ENCODE measurements at places on chromosomes 6 and 20.

GRCh38 chr6:113353392-113353791, 503.8 kb upstream of the MARCKS start:
- DNase-seq, result no peak

GRCh38 chr6:55560290-55560885, 18.6 kb downstream of the HMGCLL1 start:
- DNase-seq, result no peak

DNA sequence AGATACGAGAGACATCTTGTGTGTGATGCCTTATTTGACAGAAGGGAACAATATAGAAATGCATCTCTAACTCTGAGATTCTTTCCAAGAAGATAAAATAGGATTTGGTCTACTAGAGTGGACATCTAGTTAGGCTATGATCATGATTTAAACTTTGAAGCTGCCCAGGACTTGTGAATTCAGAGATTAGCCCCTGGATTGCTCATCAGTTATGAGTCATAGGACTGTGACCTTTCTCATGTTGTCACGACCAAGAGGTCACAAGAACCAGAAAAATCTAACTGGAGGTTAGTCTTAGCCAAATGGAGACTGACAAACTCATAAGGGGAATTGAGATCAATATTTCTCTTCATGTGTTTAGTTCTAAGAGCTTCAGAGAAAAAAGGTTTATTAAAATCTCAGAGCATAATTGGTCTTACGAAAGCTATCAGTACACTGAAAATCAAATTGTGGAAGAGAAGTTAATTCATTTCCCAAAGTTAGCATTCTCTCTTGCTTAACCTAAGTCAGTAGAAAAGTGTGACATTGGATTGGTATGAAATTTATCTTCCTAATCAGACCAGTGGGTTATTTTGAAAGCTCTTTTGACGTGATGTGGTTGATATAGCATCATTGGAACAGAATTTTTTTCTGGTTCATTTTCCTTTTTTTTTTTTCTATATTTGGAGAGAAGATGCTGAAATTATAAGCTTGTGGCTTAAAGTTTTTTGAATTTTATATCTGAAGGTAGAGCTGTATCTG, 245.7 kb downstream of the RNF144B start:
- DNase-seq, result no peak

DNA sequence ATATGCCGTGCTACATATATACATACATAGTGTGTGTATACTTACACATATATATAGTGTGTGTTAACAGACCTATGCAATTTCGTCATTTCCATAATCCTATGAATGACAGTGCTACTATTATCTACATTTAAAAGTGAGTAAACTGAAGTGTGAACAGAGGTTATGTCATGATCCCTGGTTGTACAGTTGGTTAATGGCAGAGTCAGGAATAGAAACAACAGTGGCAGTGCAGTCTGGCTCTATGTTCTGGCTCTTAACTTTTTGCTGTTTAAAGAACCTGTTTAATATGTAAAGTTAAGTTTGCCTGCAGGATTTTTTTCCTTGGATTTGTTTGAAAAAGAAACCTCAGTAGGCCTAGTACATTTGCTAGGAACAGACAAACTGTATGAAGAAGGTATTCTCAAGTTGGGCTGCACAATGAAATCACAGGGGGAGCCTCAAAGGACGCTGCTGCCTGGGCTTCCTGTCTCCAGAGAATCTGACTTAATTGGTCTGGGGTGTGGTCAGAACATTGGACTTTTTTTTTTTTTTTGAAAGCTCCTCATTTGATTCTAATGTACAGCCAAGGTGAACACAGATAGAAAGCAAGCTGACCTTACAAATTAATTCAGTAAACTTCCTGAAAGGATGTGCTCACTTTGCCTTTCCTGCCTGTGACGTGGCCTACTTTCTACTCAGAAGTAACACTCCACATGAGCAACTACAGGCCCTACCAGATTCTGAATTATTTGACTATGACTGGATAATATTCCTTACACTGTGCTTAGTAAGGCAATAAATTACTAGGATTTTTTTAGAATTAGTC, 29.4 kb downstream of the PLCB1 start:
- no peak for DNase-seq

- DNase-seq, result no peak
Observed at GRCh38 chr20:14828459-14828858, 491.0 kb upstream of the FLRT3 start.

DNA sequence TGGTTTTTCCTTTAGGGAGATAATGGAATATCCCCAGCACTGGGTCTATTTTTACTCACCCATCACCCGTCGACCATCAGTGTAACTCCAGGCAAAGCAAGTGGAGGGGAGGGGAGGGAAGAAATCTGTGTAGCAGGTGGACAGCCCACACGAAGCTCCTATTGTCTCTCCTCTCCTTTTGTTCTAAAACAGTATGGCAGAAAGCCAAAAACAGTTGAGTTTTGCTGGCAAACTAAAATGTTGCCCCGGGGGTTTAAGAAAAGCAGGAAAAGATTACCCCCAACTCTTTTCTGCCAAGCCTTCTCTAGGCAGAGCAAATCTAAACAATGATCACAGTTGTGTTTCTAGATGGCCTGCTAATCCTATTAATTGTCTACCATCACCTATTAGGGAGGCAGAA, 89.7 kb downstream of the PREP start:
- DNase-seq, result no peak

GRCh38 chr6:57205550-57206328, 16.4 kb downstream of the RAB23 start:
- DNase-seq, result no peak

GRCh38 chr6:30066082-30066481, 916 bp upstream of the PPP1R11 start:
- no peak for DNase-seq

DNA sequence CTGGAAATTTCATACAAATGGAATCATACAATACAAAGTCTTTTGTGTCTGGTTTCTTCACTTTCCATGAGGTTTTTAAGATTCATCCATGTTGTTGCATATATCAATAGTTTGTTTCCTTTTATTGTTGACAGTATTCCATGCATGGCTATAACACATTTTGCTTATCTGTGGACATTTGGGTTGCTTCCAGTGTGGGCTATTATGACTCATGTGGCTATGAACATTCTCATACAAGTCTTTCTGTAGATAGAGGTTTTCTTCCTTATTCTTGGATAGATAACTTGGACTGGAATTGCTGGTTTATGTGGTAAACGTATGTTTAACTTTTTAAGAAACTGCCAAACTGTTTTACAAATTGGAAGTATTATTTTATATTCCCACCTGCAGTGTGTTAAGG, 30.0 kb upstream of the KIF6 start:
- no peak for DNase-seq

GRCh38 chr6:4889701-4890100, 113.5 kb downstream of the CDYL start:
- no peak for DNase-seq

- DNase-seq, result no peak
Observed at GRCh38 chr6:37822851-37823682, 3.5 kb downstream of the ZFAND3 start.

Measured in KG1 (cell line).